ENCODE measurements at places on chromosomes 11 and 22.

GRCh38 chr11:74257959-74258553, 53.4 kb downstream of the P4HA3 start:
- DNase-seq, result no peak

DNA sequence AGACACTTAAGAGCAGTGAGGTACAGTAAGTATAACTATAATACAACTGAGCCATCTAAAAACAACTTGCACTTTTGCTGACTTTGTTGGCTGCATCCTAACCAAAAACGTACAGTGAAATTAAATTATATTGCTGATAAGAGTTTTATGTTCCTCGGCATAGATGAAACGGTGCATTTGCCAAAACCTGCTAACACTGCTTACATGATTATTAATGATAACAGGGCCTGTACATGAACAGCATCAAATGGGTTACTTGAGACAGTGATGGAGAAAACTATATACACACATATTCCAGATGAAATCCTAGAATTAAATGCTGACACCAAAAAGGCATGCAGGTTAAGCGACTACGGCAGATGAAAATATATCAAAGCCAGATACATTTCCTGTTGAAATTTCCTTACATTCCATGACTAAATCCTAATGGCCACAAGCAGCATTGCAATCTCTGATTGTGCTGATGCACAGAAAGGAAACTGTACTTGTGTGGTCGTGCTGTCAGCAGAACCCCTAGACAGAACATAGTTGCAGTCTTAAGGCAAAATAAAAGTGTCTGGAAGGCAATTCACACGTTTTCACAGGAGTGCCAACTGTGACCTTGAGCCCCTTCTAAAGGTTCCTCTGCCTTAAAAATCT, 143.9 kb downstream of the CADM1 start:
- no peak for DNase-seq

DNA sequence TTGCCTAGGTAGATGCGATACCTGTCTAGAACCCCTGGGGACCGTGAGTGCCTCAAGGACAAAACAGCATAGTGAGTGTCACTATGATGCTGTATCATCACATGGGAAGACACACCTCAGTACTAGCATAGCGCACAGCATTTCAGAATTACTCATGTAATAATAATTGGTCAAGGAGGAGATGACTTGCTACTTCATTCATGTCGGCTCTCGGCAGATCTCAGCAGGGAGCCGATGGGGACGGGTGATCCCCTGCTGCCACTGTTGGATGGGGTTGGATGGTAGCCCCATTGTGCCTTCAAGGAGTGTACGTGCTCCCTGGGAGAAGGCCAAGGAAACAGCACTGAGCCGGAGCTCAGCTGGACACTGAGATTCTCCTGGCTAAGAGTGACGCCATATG, 186.9 kb downstream of the EFCAB6 start:
- no peak for DNase-seq

DNA sequence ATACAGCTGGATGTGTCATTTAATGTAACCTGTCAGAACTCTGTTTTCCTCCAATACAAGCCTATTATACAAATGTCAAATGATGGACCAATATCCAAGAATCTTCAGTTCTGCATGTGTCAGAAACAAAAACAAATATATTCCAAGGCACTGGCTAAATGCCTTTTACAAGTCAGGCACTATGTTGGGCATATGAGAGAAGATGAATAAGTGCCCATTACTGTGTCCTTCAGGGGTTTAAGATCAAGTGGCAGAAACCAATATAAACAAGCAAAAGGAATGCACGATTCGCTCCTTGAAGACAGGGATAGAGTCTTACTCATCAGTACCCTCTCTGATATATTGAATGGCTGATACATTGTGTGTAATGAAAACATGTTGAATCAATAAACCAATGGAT, 254.4 kb downstream of the TTC28 start:
- DNase-seq, result no peak

DNA sequence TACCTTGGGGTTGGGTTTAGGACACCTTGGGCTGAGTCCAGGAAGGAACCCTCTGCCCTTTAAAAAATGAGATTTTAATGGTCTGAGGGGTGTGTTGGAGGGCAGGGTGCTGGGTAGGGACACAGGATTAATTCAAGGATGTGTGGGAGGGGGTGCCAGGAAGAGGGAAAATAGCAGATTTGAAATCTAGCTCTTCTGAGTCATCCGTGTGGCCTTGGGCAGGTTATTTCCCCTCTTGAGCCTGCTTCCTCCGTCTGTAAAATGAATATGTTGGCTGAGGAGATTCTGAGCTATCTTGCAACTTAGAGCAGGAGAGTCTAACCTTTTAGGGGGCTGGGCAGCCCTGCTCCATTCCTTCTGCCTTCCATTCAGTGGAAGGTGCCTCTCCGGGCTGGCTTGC, 3.0 kb downstream of the TSPAN18 start:
- DNase-seq, result no peak
